Activated CD4-positive, CD25-positive, alpha-beta regulatory T cell (primary cell): ENCODE measurements at places on chromosomes 4 and X.

- DNase-seq = no peak
Observed at GRCh38 chr4:163180090-163180489, 13.4 kb upstream of the NAF1 start.

GRCh38 chr4:89111833-89112563 is 665 bp downstream of the TIGD2 start:
- DNase-seq = no peak

- no peak for DNase-seq
Observed at GRCh38 chr4:36399762-36400353, 118.4 kb downstream of the DTHD1 start.

- no peak for DNase-seq
Observed at GRCh38 chr4:148068065-148068911, 336.4 kb downstream of the ARHGAP10 start.

GRCh38 chr4:126758493-126758892 is 874.3 kb upstream of the INTU start:
- no peak for DNase-seq

- DNase-seq = no peak
Observed at GRCh38 chr4:183333202-183333601, 11.0 kb upstream of the CLDN24 start.

DNA sequence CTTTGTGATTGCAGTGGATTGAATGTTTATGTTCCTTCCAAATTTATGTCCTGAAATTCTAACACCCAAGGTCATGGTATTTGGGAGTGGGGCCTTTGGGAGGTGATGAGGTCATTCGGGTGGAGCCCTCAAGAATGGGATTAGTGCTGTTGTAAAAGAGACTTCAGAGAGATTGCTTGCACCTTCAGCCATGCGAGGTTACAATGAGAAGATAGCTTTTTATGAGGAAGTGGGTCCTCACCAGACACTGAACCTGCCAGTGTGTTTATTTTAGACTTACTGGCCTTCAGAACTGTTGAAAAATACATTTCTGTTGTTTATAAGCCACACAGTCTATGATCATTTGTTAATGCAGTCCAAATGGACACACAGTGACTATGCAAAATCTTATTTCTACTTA is 161.0 kb upstream of the GPRIN3 start:
- no peak for DNase-seq
